NCI-H2107 (cell line): ENCODE measurements at places on chromosomes 3 and 15.

- no peak for DNase-seq
Observed at GRCh38 chr15:32029862-32030781, at the start of gene CHRNA7. Gene CHRNA7, plus strand, starts transcription at chr15:32030515. Its CDS starts 80 bp downstream, at chr15:32030595.

- DNase-seq = no peak
Observed at GRCh38 chr3:135127946-135128470, 332.9 kb downstream of the EPHB1 start.

- DNase-seq = no peak
Observed at GRCh38 chr15:46815240-46815639, 902.1 kb upstream of the SEMA6D start.

GRCh38 chr3:167305340-167305890 lies 74.7 kb downstream of the ZBBX start:
- no peak for DNase-seq

DNA sequence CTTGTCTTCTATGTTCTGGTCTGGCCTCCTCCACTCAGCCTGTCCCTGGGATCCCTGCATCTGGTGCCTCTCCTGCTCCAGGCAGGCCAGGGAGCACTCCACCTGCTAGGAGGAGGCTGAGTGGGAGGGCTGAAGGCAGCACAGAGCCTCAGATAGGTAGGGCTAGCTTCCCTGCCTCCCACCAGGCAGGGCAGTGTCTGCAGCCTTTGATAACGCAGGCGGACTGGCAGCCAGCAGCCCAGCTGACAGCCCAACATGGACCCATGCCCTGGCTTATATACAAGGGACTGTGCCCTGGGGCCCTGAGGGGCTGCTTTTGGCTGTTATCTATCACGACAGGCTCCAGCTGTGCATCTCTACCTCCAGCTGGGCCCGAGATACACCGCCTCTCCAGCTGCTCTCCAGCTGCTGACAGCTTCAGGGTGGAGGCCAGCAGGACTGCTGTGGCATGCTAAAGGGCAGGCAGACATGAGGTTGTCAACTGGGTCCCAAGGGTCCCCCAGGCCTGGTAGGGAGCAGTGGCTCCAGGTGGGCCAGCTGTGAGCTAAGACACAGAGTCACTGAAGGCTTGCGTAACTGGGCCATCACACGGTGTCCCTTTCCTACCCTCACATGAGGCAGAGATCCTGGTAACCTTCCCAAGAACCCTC lies 5.2 kb upstream of the CLK3 start:
- no peak for DNase-seq

DNA sequence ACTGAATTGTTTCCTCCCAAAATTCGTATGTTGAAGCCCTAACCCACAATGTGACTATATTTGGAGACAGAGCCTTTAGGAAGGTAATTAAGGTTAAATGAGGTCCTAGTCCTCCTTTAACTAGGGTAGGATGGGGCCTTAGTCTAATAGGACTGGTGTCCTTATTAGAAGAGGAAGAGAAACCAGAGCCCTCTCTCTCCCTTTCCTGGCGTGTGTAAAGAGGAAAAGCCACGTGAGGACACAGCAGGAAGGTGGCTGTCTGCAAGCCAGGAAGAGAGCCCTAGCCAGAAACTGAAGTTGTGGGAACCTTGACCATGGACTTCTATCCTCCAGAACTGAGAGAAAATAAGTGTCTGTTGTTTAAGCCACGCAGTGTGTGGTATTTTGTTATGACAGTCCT lies 94.3 kb downstream of the OXNAD1 start:
- DNase-seq = no peak

- DNase-seq = no peak
Observed at GRCh38 chr3:133115176-133115575, 77.0 kb downstream of the TMEM108 start.

- DNase-seq = no peak
Observed at GRCh38 chr15:44603126-44603525, 60.3 kb downstream of the SPG11 start.

- no peak for DNase-seq
Observed at GRCh38 chr3:194101592-194102432, 34.1 kb upstream of the HES1 start.

- DNase-seq = no peak
Observed at GRCh38 chr3:60841355-60841754, 409.9 kb downstream of the FHIT start.

DNA sequence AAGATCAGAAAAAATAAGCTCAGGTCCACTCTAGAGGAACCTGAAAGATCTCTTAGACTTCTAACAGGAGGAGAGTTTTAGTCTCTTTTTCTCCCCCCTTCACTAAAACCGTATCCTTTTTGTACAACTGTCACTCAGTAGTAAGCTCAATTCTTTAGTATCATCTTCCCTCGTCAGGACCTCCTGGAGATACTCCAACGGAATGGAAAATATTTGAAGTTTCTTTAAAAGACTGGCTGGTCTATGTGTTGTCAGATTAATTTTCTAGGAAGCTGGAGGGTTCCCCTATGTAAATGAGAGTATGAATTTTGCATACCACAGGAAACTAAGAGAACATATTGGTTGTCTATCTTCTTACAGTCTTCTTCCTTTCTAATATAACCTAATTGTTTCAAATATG lies 747.7 kb upstream of the CBLB start:
- no peak for DNase-seq

DNA sequence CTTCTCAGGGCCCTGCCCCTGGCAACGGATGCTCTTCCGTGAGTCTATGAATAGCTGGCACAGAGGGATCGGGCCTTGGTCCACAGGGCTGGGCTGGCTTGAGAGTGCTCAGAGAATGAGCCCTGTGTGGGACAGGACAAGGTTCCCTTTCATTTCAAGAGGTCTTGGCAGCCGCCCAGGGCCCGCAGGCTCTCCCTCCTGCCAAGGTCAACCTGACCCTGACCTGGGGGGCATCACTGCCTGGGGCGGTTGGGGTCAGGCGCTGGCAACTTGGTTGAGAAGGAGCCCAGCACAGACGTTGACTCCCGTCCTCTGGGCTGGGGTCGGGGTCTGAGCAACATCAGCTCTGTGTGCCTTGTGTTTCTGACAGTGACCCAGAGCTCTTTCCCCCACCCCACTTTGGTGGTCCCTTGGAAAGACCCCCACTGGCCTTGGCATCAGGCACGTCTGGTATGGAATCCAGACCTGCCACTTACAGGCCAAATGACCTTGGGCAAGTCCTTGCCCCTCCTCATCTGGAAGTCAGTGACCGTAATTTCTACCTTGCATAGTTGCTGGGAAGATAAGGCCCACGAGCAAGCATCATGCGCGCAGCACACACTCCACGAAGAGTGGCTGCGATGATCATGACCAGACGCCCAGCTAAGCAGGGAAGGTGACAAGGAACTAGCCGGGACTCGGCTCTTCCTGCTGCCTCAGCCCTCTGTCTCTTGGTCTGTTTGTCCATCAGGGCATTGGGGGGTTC lies 36.4 kb downstream of the EPHB3 start:
- DNase-seq = no peak

- DNase-seq = no peak
Observed at GRCh38 chr3:134939978-134940377, 144.9 kb downstream of the EPHB1 start.

GRCh38 chr15:35690698-35691116 lies 144.7 kb upstream of the DPH6 start:
- no peak for DNase-seq

DNA sequence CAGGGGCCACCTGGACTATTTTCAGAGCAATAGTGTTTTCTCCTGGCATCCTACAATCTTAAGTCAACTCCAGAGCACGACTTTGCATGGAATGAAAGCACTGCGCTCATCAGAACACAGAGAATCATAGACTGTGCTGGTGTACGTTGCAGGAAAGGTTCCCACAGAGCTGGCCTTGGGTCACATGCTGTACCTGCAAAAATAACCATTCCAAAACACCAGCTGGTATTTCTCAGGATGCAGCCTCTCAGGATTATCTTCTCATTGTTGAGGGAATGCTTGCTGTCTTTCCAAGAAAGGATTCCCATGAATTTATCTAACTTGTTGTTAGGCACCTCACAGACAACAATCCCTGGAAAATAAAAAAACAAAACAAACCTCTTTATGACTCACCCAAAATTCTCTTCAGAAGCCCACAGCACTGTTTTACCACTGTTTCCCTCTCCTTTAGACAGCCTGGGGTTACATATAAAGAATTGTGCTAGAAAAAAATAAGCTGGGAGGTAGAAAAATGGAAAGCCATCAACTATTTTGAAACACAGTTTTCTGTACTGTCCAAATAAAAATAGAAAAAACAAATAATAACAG lies 131.7 kb downstream of the ATP8B4 start:
- no peak for DNase-seq

GRCh38 chr3:130576375-130577266 lies 59.6 kb downstream of the COL6A6 start:
- DNase-seq = no peak

DNA sequence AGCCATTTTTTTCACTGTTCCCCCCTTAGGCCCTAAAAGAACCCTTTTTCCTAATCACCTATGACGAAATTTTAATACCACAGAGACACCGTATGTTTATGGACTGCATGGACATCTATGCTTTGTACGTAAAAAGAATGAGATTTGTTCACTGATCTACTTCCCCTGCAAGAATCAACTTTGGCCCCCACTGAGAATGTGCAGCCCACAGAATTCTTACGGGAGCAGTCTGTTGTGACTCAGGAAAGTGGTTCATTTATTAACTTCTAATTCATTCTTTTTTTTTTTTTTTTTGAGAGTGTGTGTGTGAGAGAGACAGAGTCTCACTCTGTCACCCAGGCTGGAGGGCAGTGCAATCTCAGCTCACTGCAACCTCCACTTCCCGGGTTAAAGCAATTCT lies 17.6 kb downstream of the EIF4E3 start:
- DNase-seq = no peak

- DNase-seq = no peak
Observed at GRCh38 chr15:76932135-76932966, 802 bp downstream of the RCN2 start.

- no peak for DNase-seq
Observed at GRCh38 chr3:193010191-193010590, 92.5 kb upstream of the MB21D2 start.

DNA sequence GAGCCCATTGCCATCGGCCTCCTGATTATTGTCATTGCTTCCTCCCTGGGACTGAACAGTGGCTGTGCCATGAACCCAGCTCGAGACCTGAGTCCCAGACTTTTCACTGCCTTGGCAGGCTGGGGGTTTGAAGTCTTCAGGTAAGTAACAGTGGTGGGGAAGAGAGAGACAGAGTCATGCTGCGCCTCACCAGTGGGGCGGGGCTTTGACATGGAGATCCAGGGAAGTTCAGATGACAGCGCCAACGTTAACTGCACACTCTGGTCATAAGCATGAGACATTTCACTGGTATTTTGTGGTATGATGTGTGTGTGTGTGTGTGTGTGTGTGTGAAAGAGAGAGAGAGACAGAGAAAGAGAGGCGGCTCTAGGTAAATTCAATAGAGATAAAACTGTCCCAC lies 41.0 kb downstream of the AQP9 start:
- no peak for DNase-seq

GRCh38 chr15:29857221-29857789 lies 35.0 kb upstream of the TJP1 start:
- no peak for DNase-seq

DNA sequence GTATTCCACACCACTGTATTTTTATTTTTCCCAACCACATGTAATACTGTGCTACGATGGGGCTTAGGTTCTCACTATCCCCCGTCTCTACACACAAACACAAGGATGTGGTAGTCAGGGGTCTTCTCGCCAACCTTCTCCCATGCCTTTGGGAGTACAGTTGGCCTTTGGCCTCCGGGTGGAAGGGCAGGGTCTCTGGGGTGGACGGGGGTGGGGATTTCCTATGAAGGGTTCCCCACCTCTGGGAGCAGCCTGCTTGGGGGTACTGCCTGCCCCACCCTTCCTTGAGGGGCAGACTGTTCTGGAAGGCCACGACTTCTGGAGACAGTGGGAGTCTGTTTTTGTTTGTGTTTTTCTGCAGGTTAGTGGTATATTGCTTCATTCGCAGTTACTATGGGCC lies 21.3 kb upstream of the RAD18 start:
- DNase-seq = no peak

DNA sequence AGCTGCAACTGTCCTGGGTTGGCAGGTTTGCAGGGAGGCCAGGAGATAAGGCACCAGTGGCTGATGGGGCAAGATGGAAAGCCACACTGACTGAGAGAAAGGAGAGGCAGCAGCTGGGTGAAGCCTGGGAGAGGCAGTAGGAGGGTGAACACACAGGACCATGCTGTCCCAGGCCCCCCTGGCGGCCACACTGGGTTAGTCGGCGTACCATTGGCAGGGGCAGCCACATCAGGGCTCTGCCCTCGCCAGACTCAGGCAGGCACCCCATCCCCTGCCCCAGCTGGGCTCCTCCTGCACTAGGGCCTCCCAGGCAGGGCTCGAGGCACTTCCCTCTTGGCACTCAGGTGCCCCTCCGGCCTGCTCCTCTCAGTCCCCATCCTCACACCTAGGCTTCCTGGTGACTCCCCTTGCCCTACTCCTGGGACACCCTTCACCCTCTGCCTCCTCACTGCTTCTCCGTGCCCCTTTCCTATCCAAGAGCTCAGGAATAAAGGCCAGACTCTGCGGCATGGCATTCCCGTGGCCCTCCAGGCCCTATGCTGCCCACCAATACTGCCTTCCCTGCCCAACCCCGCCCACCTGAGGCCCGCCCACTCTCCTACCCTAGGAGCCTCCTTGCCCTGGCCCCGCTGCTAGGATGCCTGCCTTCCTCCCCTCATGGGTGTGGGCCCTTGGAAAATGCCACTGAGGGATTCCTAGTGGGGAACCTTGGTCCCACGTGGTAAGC lies 28.7 kb upstream of the DUSP7 start:
- no peak for DNase-seq

DNA sequence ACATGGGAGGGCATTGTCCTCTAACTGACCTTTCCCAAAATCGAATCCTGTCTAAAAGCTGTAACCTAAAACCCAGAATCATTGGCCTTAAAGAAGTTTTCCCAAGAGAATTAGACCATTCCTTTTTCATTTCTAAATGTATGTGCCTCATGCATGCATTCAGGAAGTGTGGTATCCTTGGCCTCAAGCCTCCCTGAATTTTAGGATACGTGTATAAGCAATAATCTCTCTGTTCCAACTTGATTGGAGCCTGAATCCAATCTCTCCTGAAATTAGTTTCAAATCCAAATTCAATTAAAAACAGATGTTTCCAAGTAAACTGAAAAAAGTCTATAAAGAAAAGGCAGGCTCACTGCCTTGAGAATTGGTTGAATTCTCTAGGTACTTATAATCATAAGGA lies 86.0 kb upstream of the VEPH1 start:
- DNase-seq = no peak

DNA sequence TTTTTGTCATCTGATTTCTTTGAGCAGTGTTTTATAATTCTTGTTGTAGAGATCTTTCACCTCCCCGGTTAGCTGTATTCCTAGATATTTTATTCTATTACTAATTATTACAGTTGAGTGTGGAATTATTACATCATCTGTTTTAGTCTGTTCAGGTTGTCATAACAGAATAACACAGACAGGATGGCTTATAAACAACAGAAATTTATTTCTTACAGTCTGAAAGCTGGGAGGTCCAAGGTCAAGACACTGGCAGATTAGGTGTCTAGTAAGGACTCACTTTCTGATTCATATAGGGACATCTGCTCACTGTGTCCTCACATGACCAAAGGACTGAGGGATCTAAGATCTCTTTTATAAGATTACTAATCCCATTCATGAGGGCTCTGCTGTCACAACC lies 121.3 kb upstream of the THBS1 start:
- DNase-seq = no peak

- no peak for DNase-seq
Observed at GRCh38 chr3:10524270-10524669, 18.9 kb upstream of the ATP2B2 start.
